NCI-H226 (cell line): ENCODE measurements at places on chromosomes 11 and 22.

- DNase-seq, result no peak
Measured at GRCh38 chr11:13117344-13117743, 108.2 kb downstream of the RASSF10 start.

GRCh38 chr11:122137078-122137793, 21.2 kb upstream of the BLID start:
- DNase-seq, result peak; percentile 89

DNA sequence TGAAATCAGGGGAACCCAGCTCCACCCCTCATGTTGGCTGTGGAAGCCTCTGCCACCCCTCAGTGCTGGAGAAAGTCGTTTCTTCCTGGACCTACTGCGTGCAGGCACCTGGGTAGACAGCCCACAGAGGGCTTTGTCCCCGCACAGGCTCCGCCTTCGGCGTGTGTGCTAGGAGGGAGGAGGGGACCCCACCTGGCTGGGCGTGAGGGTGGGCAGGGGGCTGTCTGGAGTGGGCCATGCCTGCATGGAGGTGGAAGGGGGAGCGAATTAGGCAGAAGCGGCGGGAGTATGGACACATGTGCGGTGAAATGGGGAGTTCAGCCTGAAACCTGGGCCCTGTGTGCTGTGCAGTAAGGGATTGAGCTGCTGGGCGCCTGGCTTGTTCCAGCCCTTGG, 49.3 kb downstream of the FBLN1 start:
- no peak for DNase-seq

GRCh38 chr22:32562401-32562800, 87.8 kb downstream of the FBXO7 start:
- no peak for DNase-seq

DNA sequence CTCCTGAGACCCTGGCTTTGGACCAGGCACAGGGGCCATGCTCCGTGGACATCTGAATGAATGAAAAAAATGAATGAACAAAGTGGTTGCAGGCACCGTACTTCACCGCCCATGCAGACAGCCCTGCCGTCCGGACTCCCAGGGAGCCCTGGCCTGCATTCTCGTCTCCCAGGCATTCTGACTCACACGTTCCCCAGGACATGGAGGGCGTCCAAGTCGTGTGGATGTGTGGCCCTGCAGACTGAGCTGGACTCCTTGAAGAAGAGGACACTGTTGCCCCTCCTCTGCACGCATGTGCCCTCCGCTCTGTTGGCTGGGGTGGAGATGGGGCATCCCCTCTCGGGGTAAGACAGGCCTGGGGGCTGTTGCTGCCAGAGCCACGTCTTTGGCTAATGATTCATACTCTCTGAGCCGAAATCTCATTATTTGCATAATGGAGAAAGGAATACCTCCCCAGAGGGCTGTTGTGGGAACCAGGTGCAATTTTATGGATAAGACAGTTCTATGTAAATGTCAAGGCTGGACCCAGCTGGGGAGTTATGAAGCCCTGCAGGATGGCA, 49.7 kb downstream of the RTL6 start:
- DNase-seq, result peak; percentile 78

DNA sequence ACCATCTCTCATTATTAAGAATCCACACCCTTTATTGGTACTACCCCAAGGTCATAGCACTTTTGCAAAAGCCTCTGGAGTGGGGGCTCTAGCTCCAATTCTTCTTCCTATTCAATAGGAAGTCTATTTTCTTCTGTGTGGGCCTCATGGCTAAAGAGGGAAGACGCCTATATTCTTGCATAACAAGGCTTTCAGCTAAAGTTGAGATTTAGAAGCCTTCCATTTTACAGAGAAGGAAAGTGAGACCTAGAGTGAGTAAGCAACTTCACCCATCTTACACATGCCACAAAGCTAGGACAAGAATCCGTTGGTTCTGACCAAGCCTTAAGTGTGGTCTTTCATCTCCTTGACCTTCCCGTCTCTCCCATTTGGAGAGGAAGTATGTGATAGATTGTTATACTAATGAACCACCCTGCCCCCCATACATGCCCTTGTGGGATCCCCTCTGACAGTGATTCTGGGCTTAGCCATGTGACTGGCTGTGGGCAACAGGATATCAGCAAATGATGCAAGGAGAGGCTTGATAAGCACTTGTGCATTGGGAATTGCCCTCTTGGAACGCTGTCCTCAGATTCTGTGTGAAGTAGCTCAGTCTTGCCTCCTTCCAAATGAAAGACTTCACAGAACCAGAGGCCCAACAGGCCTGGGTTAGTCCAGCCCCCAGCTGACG, 12.3 kb downstream of the BACE1 start:
- no peak for DNase-seq

DNA sequence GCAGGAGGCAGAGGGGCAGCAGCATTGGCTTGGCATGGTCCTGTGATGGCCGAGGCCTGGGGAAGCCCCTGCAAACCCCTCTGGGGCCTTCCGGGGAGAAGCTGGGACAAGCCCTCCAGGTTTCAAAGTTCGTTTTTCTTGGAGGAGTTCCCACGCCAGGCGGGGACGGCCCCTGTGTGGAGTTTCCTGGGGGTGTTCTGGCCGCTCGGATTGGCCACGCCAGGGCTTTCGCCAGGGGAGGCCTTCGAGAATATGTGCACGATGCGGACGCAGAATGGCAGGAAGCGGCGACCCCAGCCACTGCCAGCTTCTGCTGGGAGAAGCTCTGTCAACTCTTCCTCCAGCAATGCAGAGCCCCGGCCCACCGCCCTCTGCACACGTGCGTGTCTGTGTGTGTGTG, 102.3 kb upstream of the ASPHD2 start:
- DNase-seq, result no peak

DNA sequence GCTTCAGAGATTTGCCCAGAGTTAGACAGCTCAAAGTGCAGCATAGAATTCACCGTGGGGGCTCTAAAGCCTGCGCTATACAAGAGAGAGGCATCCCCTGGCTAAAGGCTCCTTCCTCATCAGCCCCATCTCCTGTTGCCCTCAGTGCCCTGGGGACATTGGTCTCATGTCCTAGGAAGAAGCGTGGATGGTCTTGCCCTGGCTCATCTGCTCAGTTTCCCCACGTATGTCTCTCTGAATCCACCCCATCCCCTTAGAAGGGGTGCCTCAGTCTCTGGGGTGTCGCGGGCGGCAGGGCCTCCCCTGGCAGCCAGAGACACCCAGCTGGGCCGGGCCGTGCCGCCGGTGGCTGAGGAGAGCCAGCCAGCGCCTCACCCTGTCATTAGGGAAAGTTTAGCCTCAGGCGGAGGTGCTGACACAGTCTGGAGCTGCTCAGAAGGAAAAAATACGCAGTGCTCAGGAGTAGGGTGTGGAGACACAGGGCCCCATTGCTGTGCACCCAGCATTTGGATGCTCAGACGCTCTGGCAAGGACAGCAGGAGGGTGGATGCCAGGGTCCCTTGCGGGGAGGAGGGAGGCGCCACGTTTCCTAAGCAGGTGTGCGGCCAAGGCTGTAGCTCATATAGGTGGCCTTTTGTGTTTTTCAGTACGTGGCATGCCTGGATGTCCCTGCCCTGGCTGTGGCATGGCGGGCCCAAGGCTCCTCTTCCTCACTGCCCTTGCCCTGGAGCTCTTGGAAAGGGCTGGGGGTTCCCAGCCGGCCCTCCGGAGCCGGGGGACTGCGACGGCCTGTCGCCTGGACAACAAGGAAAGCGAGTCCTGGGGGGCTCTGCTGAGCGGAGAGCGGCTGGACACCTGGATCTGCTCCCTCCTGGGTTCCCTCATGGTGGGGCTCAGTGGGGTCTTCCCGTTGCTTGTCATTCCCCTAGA, 1.3 kb downstream of the SLC39A13 start:
- DNase-seq, result no peak

GRCh38 chr11:70120674-70121073, 42.6 kb downstream of the ANO1 start:
- DNase-seq, result no peak

- no peak for DNase-seq
Measured at GRCh38 chr11:111792314-111792713, 26.1 kb upstream of the PPP2R1B start.

- no peak for DNase-seq
Measured at GRCh38 chr11:61542024-61542461, 33.5 kb downstream of the LRRC10B start.
